Type B pancreatic cell (in vitro differentiated cells): ENCODE measurements at places on chromosomes 5 and 9.

GRCh38 chr5:168916266-168916665 is 337.1 kb upstream of the PANK3 start:
- H3K27me3 ChIP-seq = peaks cover 62% of the 10 kb centered on the region
- H3K36me3 ChIP-seq = no peaks in the 10 kb centered on the region

DNA sequence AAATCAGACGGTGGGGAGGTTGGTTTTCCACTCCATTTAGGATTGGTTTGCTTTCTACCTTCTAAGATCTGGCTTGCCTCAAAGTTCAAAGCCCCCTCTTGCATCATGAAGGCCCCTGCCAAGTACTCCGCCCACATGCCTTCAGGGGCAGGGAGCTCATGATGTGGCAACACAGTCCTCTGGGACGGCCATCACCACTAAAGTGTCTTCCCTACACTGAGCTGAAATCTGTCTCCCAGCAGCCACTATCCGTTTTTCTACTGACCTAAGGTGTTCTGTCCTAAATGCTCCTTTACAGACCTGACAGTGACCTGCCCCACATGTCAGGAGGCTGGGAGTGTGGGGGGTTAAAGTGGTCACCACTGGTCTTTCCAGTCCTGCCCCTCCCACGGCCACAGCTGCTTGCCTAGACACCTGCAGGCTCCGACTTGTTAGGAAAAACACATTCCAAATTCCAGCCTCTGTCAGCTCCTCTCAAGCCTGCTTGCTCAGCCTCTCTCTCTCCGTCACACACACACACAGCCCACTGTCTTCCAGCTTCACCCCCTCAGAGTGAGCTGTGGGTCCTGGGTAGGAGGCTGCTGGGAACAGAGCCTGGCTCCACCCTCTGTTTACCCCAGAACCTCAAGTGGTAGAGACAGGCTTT is 44.9 kb downstream of the SHB start:
- H3K36me3 ChIP-seq = no peaks in the 10 kb centered on the region
- peak overlapping the region; percentile 69 for H3K4me3 ChIP-seq
- H3K27ac ChIP-seq = peak overlapping the region; percentile 96
- H3K4me1 ChIP-seq = peaks cover 75% of the 10 kb centered on the region
- no peak for DNase-seq
- no peaks in the 10 kb centered on the region for H3K27me3 ChIP-seq

DNA sequence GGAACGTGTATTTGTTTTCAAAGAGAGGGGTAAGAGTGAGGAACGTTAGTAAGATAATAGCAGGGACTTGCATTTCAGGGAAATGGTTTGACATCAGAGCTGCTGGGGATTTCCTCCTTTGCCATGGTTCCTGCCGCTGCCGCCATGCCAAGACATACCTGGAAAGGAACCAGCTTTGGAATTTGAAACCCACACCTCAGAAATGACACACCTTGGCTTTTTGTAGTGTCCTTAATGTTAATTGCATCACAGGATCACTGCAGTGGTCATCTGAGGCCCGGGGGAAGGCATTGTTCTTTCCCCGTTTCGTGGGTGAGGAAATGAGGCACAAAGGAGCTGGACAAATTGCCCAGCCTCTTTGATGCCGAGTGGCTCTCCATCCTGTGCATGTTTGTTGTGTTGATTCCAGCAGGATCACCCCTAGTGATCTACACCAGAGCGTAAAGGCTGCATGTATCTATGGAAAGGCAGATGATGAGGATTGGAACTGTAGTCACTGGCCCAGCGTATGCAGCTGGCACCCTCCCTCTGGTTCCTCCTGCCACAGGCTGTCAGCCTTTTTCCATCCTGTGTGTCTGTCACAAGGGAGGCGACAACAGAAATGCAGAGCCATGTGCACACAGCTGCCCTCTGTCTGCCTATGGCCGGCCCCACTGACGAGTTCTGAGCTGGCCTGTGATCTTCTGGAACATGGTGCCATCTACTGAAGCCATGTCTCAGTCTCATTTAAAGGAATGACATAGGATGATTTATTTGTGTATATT is 37.8 kb downstream of the SLC46A2 start:
- no peaks in the 10 kb centered on the region for H3K4me1 ChIP-seq
- no peak overlapping the region for H3K4me3 ChIP-seq

DNA sequence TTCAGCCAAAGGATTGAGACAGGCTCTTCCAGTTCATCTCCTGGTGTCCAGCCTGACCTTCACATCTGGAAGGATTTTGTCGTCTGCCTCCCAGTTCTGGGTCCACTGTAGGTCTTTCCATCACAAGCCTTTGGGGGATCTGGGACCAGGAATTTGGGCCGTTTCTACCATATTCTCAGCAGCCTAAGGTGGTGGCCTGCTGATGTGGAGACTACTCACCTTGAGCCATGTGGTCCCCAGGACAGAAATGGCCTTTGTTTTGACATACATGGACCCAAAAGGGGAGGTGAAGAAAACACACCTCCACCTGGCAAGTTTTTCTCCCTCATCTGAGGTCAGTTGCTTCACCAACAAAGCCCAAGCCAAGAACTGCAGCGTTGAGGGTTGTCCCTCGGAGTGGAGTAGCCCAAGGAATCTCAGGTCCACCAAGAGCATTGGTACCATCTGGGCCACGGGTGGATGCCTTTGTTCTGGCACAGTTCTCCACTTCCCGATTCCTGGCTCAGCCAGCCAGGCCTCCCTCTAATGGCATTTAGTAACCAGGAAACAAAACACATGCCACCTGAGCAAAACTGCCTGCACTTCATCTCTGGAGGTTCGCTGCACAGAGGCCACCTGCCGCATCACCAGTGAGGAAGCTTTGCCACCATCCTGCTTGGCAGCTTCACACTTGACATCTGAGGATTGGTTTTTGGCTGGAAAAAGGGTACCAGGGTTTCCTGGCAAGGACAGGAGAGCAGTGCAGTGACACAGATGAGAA is 24.7 kb downstream of the AMBP start:
- H3K4me3 ChIP-seq = no peak overlapping the region
- H3K36me3 ChIP-seq = peaks cover 30% of the 10 kb centered on the region
- no peak overlapping the region for H3K27ac ChIP-seq
- H3K4me1 ChIP-seq = peaks cover 6% of the 10 kb centered on the region
- H3K27me3 ChIP-seq = no peaks in the 10 kb centered on the region

GRCh38 chr9:96621618-96622017 is 2.0 kb upstream of the CDC14B start:
- H3K4me1 ChIP-seq = peaks cover 35% of the 10 kb centered on the region
- H3K27ac ChIP-seq = no peak overlapping the region
- DNase-seq = no peak
- no peak overlapping the region for H3K4me3 ChIP-seq

DNA sequence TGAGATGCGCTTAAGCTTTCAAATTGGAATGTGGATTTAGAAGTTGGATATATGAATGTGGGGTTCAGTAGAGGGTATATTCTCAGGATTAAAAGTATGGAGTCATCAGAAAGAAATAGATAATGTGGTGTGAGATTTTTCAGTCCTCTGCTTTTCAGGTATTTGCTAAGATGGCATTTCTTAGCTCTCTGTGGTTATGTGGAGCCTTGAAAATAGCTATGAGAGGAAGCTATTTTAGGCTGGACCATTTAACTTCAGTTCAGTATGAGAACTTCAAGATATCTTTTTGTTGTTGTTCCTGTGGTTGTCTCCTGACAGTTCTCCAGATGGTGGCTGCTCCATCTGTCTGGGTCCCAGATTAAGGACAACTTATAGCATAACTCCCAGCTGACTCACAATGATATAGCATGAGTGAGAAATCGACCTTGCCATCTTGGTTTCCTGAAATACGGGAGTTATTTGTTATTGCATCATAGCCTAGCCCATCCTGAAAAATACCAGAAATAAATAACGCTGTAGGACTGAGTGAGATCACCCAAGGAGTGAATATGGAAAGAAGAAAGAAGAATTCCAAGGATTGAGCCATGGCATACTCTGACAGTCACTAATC is 461.5 kb downstream of the ANXA1 start:
- no peak overlapping the region for H3K27ac ChIP-seq
- no peak overlapping the region for H3K4me3 ChIP-seq

DNA sequence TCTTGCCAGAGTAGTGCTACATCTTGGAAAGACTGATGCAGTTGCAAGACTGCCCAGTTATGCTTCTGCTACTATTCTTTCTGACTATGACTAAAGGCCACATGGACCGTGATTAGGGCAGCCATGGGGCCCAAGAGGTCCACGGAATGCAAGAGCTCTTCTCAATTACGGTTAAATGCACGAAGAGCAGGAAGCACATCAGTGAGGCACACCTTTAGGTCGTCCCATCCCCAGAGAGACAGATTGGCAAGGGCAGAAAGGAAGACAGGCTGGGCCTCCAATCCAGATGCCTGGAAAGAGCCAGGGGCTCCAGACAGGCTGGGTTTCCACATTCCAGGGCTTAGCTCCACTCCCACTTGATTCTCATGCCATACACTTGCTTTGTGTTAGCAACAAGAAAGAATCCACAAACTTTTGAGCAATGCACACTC is 132.3 kb upstream of the SLIT3 start:
- H3K4me1 ChIP-seq = peaks cover 12% of the 10 kb centered on the region
- DNase-seq = no peak
- H3K4me3 ChIP-seq = no peak overlapping the region

- H3K4me1 ChIP-seq = peaks cover 4% of the 10 kb centered on the region
- H3K27me3 ChIP-seq = no peaks in the 10 kb centered on the region
- H3K27ac ChIP-seq = no peak overlapping the region
- DNase-seq = no peak
- H3K36me3 ChIP-seq = no peaks in the 10 kb centered on the region
Measured at GRCh38 chr5:109516390-109516789, 106.6 kb upstream of the PJA2 start.

- H3K27me3 ChIP-seq = no peaks in the 10 kb centered on the region
- peaks cover 4% of the 10 kb centered on the region for H3K4me1 ChIP-seq
- DNase-seq = no peak
- no peak overlapping the region for H3K27ac ChIP-seq
- H3K36me3 ChIP-seq = no peaks in the 10 kb centered on the region
Measured at GRCh38 chr5:83844449-83845068, 123.9 kb upstream of the HAPLN1 start.

DNA sequence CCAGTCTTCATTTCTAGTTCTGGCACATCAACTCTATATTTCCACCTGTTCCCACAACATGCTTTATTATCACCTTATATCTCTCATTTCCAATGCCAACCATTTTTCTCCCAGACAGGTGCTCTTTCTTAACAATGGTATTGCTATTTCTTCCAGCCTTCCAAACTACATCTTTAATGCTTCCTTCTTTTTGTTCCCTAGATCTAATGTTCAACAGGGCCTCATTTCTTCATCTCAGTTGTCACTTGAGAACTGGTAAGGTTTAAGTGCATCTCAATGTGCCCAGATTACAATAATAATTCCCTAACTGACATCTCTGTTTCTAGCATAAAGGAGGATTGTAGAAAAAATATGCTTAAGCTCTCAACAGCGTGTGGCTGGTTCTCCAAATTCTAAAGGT is 272.6 kb downstream of the COX7C start:
- DNase-seq = no peak
- H3K4me1 ChIP-seq = no peaks in the 10 kb centered on the region

- H3K27me3 ChIP-seq = peaks cover 5% of the 10 kb centered on the region
- no peaks in the 10 kb centered on the region for H3K4me1 ChIP-seq
- DNase-seq = peak; percentile 40
- H3K27ac ChIP-seq = no peak overlapping the region
Measured at GRCh38 chr5:1747079-1747802, 52.4 kb downstream of the MRPL36 start.

GRCh38 chr9:135525241-135526088 is 4.2 kb downstream of the LCN1 start:
- H3K36me3 ChIP-seq = no peaks in the 10 kb centered on the region
- no peaks in the 10 kb centered on the region for H3K4me1 ChIP-seq
- DNase-seq = peak; percentile 62
- no peak overlapping the region for H3K4me3 ChIP-seq

GRCh38 chr5:34584165-34584564 is 72.0 kb upstream of the RAI14 start:
- peaks cover 3% of the 10 kb centered on the region for H3K36me3 ChIP-seq
- no peak for DNase-seq
- H3K4me1 ChIP-seq = peaks cover 37% of the 10 kb centered on the region

DNA sequence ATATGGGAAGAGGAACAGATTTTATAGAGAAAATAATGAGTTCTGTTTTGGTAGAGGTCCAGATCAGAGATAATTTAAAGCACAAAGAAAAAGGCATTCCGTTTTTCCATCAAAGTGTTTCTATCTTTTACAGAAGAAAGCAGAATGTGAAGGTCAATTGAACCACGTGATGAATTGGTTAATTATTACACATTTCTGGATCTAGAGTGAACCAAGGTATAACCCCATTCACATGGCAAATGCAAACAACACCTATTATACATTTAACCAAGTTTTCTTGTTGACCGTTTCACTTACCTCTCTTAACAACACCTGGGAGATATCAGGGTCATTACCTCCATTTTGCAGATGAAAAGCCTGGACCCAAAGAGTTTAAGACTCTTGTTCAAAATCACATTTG is 34.9 kb upstream of the ZNF462 start:
- peaks cover 8% of the 10 kb centered on the region for H3K4me1 ChIP-seq
- no peak overlapping the region for H3K4me3 ChIP-seq
- H3K36me3 ChIP-seq = no peaks in the 10 kb centered on the region

DNA sequence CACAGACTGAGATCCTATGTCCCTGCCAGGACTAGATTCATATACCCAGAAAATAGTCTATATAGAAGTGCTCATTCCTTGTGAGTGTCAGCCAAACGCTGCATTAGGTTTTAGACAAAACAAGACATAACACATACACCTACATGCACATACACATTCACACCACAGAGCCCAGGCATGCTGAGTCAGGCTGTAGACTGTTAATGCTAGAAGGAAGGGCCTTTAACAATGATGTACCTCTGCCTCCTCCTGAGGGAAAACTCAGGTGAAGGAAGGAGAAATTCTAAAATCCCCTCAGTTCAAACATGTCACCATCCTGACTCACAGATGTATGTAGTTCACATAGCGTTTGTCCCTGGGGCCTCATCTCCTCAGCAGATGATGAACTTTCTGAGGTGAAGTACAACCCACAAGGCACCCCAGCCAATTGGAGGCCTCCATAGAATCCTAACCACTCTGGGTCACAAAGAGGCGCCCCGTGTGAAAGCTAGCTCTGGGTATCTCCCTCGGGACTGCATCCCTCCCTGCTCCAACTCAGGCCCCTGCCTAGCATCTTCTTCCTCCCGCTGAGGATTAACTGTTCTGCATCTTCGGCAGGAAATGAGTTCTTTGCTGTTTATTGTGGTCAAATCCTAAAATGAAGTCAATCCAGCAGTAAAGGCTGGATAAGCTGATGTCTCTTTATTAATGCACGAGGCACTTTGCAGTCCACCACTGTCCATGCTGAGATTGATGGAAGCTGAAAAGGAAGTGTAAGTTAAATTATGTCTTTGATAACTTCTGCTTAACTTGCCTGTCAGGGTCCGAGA is 40.8 kb upstream of the FSTL4 start:
- no peak overlapping the region for H3K27ac ChIP-seq
- DNase-seq = no peak
- H3K4me1 ChIP-seq = peaks cover 6% of the 10 kb centered on the region
- no peaks in the 10 kb centered on the region for H3K36me3 ChIP-seq
- H3K27me3 ChIP-seq = peaks cover 12% of the 10 kb centered on the region
- no peak overlapping the region for H3K4me3 ChIP-seq

GRCh38 chr5:176590035-176590717 is 19.8 kb downstream of the GPRIN1 start:
- H3K4me3 ChIP-seq = no peak overlapping the region
- DNase-seq = no peak
- H3K36me3 ChIP-seq = peaks cover 4% of the 10 kb centered on the region
- H3K27me3 ChIP-seq = peaks cover 3% of the 10 kb centered on the region

- no peaks in the 10 kb centered on the region for H3K4me1 ChIP-seq
- H3K27me3 ChIP-seq = peaks cover 44% of the 10 kb centered on the region
- H3K27ac ChIP-seq = no peak overlapping the region
- no peak overlapping the region for H3K4me3 ChIP-seq
- no peaks in the 10 kb centered on the region for H3K36me3 ChIP-seq
Measured at GRCh38 chr5:139968547-139969261, 74.4 kb downstream of the NRG2 start.

GRCh38 chr9:37769306-37769705 is 15.6 kb downstream of the EXOSC3 start:
- H3K4me3 ChIP-seq = no peak overlapping the region
- H3K27ac ChIP-seq = no peak overlapping the region
- no peaks in the 10 kb centered on the region for H3K27me3 ChIP-seq
- no peaks in the 10 kb centered on the region for H3K4me1 ChIP-seq
- H3K36me3 ChIP-seq = peaks cover 11% of the 10 kb centered on the region
